ENCODE measurements at places on chromosomes 6 and 20. TPM values are rescaled to one million over a fixed set of nuclear protein-coding genes. Genes with fewer than 3 reads are reported as not detected.
A peak's percentile ranks its signal among the peaks of the same experiment; 100 is the strongest.

The ABCC10 gene
- total RNA-seq = 31.1 TPM

The RAET1G gene
- total RNA-seq = 1.3 TPM

The SIGLEC1 gene
- total RNA-seq = not detected

The SUMO4 gene
- 2.6 TPM for total RNA-seq

The WFDC2 gene
- not detected for total RNA-seq

The LY6G6D gene
- not detected for total RNA-seq

The PAK1IP1 gene
- total RNA-seq = 19.0 TPM

The SPDEF gene
- total RNA-seq = under 0.01 TPM

The NKX2-2 gene
- not detected for total RNA-seq

The AIF1 gene
- not detected for total RNA-seq

The CSTF1 gene
- total RNA-seq = 22.9 TPM

The BPIFB2 gene
- not detected for total RNA-seq

The VSTM2L gene
- 0.32 TPM for total RNA-seq

- peak; percentile 64 for DNase-seq
These were observed 83.2 kb upstream of the OGFRL1 start for GRCh38 chr6:71205336-71205956.

GRCh38 chr6:88662163-88662580 lies 301.2 kb downstream of the RNGTT start:
- no peak for DNase-seq

DNA sequence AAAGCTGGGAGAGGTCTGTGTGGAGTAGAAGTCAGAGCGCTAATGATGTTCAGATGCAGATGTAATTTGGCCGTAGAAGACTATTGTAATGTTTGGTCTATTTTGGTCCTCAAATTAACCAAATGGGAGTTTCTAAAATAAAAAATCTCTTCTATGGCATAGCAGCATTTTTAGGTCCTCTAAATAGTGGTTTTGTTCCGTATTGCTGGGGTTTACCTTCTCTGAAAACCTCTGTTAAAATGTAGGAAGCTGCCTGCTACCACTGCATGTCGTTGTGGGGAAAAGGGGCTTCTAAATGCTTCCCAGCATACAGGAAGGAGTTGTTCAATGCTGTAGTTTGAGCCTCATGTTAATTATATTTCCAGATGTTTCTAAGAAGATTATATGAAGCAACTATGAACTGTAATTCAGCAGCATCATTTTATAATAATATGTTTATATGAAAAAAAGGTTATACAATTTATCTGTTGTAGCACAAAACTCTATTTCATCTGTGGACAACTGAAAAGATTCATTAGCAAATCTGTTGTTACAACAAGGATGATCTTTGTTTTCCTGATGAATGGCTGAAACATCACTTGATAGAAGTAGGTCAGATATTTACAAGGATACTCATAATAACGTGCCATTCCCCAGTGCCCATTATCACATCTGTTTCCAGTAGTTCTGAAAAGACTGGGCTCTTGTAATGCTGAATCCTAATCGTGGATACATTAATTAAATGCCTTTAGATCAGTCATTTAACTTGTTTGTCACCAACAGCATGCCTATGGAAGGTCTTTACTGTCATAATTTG lies 256.6 kb downstream of the TBC1D7 start:
- no peak for DNase-seq

DNA sequence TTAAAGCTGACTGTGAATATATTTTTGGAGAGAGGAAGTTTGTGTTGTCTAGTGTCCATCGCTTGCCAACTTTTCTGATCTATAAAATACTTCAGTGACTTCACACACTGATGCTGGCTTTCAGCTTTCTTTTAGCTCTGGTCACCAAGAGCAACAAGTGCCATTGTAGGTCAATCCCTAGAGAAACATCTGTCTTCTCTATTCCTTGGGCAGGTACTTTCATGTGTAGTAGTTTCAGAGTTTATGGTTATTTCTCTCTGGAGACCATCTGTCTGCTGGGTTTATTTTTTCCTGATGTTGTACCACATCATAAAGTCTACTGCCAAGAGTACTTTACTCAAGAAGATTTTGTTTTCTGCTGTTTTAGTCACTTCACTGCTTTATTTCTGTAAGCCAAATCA lies 249.9 kb downstream of the KHDC1L start:
- DNase-seq = no peak

DNA sequence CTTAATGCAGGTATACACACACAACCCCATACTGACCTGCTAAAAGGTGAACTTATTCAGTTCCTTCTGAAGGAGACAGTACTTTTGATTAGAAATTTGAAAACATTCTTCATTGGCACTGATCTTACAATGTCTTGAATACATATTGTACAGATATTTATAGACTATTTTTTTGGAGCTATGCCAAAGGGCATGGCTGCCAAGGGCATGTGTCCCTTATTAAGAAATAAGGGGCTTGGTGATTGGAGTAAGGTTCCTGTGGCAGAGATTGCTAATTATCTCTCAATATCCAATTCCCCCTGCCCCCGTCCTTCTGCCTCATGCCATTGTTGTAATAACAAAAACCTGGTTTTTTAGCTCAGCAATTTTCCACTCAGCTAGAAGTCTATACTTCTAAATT lies 355.9 kb downstream of the FARS2 start:
- DNase-seq = no peak

GRCh38 chr6:139777202-139777970 lies 402.9 kb upstream of the CITED2 start:
- peak; percentile 30 for DNase-seq

- no peak for DNase-seq
These were observed 167.1 kb upstream of the FUT9 start for GRCh38 chr6:95848717-95849116.

DNA sequence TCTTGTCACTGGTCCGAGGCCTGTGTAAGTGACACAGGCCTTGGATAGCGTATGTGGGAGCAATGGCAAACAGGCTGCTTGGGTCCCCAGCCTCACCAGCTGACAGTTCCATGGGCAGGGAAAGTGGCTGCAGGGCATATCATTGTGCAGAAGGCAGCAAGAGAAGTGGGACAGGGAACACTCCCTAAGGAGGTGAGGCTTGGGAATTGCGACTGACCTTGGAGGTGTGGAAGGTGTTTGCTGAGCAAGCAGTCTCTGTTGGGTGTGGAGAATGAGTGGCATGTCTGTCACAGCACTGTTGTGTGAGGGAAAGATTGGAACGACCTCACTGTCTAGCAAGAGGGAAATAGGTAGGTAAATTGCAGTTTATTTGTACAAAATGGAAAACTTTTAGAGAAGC lies 16.8 kb downstream of the POFUT1 start:
- DNase-seq = no peak

- DNase-seq = peak; percentile 20
These were observed 300.3 kb downstream of the NRN1 start for GRCh38 chr6:5706124-5707033.

DNA sequence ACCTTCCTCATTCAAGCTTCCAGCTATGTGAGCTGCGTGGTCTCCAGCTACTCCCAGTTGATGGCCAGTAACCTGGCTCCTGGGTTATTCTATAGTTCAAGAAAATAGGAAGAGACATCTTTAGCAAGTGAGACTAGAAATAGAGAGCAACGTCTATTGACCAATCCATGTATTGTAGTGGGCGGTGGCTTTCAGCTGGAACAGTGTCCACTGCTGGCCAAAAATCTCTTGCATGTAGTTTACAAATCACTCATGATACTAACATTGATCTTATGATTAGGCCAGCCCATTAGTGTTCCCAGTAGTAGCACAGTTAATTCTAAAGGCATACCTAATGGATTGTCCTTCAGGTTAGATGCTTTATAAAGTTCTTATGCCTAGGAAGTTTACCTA lies 58.9 kb upstream of the SCP2D1 start:
- no peak for DNase-seq

GRCh38 chr6:160420253-160420968 lies 72.2 kb downstream of the SLC22A3 start:
- DNase-seq = no peak

- DNase-seq = peak; percentile 19
These were observed 161.4 kb upstream of the FLRT3 start for GRCh38 chr20:14498772-14499171.

GRCh38 chr6:93420163-93420795 lies 920 bp upstream of the EPHA7 start:
- DNase-seq = no peak
